ENCODE measurements at places on chromosomes 6 and 20. TPM values are rescaled to one million over a fixed set of nuclear protein-coding genes. Genes with fewer than 3 reads are reported as not detected.

The TMEM244 gene
- not detected for total RNA-seq

The ADTRP gene
- not detected for total RNA-seq

The PRL gene
- total RNA-seq = not detected

- no peak overlapping the region for H3K27ac ChIP-seq
- no peaks in the 10 kb centered on the region for H3K4me1 ChIP-seq
- no peak overlapping the region for H3K4me3 ChIP-seq
- H3K36me3 ChIP-seq = no peaks in the 10 kb centered on the region
- H3K27me3 ChIP-seq = no peaks in the 10 kb centered on the region
- DNase-seq = no peak
Measured at GRCh38 chr6:167407239-167408064, 82.6 kb downstream of the TTLL2 start.

GRCh38 chr20:32632461-32633354 is 41.0 kb downstream of the C20orf203 start:
- H3K36me3 ChIP-seq = no peaks in the 10 kb centered on the region
- H3K4me1 ChIP-seq = peaks cover 4% of the 10 kb centered on the region
- no peak overlapping the region for H3K4me3 ChIP-seq
- H3K27me3 ChIP-seq = no peaks in the 10 kb centered on the region
